ENCODE measurements at places on chromosomes 4 and X.

GRCh38 chr4:145380123-145380522, 101.5 kb upstream of the SMAD1 start:
- DNase-seq: no peak

- no peak for DNase-seq
Measured at GRCh38 chr4:14529653-14530052, 472.6 kb upstream of the CPEB2 start.

GRCh38 chr4:38891051-38891983, 23.7 kb downstream of the FAM114A1 start:
- no peak for DNase-seq

GRCh38 chr4:179625406-179625805, 2183.2 kb upstream of the AGA start:
- no peak for DNase-seq

DNA sequence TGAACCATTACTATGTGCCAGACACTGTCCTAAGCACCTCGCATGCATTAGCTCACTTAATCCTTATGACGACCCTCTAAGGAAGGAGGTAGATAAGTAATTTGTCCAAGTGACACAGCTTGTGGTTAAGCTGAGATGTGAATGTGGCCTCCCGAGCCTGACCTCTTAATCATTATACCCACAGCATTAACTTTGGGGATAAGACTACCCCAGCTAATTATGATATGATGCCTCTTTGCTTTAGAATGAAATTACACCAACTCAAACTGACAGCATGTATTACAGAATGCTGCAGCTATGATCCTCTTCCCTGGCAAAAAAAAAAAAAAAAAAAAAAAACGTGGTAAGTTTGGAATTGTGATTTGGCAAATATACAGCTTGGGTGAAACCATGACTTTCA, 53.5 kb downstream of the APBB2 start:
- DNase-seq: no peak

DNA sequence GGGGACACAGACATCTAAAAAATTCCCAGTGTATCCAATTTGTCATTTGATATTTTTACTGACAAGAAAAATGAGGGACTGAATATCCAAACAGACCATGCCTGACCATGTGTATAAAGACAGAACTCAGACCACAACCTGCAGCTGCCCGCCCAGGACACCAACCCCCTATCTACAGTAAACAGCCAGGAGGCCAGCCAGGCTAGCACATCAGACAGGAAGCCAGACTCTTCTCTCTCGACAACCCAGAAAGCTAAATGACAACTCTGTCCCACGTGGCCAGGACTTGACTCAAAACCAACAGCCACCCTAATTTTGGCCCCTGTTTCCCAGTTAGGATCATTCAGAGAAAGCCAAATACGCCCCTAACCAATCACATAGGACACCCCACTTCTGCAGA, 15.1 kb downstream of the AFAP1 start:
- DNase-seq: no peak

DNA sequence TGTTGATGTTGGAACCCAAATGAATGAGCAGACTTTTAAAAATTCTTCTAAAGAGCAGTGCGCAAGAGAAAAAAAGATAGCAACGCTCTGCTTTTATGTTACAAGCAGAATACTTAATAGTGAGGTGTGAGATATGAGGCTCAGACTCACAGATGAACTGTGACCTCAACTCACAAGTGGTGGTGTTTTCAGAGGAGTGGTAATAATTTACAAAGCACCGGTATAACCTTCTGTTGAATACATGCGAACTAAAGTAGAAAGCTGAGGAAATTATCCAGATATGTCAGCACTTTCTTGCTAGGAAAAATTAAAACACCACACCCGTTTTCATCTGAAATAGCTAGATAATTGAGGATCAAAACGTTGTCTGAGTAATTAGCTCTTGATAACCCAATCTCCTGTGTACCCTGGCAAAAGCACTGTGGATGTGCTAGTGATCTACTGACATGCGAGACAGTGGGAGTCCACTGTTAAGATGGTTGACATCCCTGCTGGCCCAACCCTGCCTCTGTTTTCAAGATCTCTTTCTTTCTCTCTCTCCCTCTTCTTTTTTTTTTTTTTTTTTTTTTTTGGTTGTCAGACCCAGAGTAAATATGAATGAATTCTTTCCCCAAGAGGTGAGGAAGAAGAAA, 6.9 kb upstream of the TLL1 start:
- DNase-seq: no peak

GRCh38 chr4:159290321-159291030, 187.6 kb downstream of the RAPGEF2 start:
- no peak for DNase-seq

DNA sequence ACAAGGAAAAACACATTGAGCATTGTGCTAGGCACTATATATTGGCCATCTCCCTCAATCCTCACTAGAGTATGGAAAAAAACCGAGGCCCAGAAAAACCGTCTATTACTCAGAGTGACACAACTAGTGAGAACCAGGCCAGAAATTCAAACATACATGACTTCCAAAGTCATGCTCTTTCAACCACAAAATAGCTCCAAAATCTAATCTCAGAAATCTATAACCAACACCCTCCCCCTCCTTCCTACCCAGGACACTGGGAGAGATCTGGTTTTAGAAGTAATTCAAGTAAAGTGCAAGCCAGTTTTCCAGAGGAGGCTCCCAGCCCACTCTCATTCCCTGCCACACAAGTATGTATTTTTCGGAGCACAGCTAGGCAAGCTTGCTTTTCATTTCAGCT, 7.6 kb downstream of the HS3ST1 start:
- DNase-seq: no peak

DNA sequence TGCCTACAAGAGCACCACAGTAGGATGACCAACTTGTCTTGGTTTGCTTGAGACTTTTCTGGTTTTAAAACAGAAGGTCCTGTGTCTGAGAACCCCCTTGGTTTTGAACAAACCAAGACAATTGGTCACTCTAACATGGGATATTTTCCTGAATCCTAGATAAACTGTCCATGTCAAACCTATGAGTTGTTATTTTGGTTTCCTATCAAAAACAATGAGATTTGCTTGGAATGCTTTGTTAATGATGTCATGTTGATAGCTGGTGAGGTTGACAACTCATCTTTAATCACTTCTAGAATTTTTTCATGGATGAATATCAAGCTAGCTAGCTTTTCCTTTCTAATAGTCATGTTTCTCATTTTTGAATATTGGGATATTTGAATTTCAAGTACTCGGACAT, 518.3 kb upstream of the ARX start:
- DNase-seq: no peak

Measured in caudate nucleus (tissue), 63 donors.